Activated T-helper 2 cell treated with anti-CD3 and anti-CD28 coated beads, Interferon-gamma antibody, Interleukin-2, Interleukin-4, amounts not matched to agents 10 μg/mL and 5 μg/mL and 100 μg/mL, durations not matched to agents 14 hours and 24 hours and 36 hours (primary cell): ENCODE measurements at places on chromosomes 16 and 17. TPM values are rescaled to one million over a fixed set of nuclear protein-coding genes. Genes with fewer than 3 reads are reported as not detected.

Gene PPY
- not detected in 2 replicates for total RNA-seq

GRCh38 chr16:4315186-4316107, at the start of gene GLIS2:
Gene GLIS2 (plus strand): TSS chr16:4316067. CDS start chr16:4332281, 16,214 bp downstream.
- no peak for DNase-seq

- no peak for DNase-seq
These were observed 52.0 kb downstream of the MAP2K6 start for GRCh38 chr17:69466451-69466850.

- DNase-seq, result no peak
These were observed 1265.3 kb downstream of the CDH11 start for GRCh38 chr16:63856537-63856936.

- DNase-seq, result no peak
These were observed 335.6 kb downstream of the UTP18 start for GRCh38 chr17:51595826-51596398.
